ENCODE measurements at places on chromosomes 11 and 22.

DNA sequence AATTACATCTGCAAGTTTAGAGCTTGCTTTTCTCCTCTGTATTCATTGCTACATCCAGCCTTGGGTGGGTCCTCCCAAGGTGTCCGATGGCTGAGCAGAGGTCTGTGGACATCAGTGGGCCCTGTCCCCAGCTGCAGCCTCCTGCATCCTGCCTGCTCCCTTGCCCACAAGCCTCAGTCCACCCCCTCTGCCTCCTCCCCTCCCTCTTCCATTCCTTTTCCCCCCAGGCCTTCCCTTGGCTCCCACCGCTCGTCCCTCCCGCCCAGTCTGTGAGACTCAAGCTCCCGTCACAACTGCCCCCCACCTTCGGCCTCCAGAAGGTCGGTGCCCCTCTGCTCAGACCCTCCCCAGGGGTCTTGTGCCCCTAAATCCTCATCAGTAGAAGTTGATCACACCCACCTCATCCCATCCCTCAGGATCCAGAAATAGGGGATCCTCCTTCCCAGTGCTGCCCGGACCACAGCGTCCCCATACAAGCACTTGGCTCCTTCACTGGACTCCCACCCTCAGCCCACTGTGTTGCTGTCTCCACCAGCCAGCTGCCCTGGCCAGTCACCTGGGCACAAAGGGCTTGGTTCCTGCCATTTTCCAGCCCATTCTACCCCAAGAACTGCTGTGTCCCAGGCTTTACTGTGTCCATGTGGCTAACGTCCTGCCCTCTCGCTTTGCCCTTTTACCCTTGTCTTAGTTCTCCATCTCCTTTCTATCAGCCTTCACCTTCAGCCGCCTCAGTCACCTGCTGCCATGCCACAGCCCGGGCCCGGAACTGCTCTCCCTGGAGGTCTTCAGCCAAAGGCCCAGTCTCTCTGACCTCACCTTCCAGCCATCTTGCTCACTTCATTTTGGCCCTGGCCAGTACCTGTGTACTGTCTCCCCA, 2.2 kb upstream of the OMP start:
- DNase-seq: no peak

GRCh38 chr11:46725338-46726205, 6.6 kb downstream of the F2 start:
- no peak for DNase-seq

GRCh38 chr22:24119476-24119875, 61.8 kb upstream of the SUSD2 start:
- DNase-seq: no peak

DNA sequence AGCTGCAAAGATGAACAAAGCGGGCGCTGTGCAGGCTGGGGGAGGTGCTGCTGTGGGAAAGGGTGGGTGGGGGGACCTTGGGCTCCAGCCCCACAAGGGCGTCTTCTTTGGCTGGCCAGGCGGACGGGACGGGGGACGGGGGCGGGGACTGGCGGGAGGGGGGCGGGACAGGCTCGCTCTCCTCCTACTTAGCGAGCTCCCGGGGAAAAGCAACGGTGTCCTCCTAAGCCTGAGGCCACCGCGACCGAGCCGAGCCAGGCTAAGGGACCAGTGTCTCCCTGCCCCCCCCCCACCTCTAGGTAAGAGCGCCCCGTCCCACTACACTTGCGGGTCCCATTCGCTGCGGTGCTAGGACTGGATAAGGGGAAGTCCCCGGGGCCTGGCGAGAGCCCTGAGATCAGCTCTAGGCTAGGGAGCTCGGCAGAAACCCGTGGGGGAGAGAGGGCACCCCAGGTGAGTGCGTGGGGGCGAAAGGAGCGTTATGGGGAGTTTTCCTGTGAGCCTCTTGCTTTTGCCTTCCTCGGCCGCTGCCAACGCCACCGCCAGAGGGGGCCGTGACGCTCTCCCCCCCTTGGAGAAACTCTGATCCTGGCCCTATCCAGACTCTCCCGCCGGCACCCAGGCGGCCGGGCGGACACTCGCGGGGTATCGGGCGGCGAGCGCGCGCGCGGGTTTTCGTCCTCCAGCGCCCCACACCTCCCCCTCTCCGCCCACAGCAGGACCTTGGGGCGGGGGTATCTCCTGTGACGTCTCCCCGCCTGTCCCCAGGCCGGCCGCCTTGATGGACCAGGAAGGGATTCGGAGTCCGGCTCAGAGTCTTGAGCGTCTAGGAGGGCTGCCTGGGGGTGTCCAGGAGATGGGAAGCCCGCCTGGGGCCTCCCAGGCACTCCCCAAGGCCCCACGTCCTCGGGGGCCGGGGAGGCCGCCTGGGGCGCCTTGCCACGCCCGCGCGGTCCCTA, at the start of gene PHLDB1:
PHLDB1 (plus strand) TSS at position 215 of the 959 bp plus-strand sequence. CDS start 6,222 bp downstream, outside the sequence.
- DNase-seq: no peak

- no peak for DNase-seq
These were observed 61.9 kb downstream of the SMCO4 start for GRCh38 chr11:93481279-93481678.

DNA sequence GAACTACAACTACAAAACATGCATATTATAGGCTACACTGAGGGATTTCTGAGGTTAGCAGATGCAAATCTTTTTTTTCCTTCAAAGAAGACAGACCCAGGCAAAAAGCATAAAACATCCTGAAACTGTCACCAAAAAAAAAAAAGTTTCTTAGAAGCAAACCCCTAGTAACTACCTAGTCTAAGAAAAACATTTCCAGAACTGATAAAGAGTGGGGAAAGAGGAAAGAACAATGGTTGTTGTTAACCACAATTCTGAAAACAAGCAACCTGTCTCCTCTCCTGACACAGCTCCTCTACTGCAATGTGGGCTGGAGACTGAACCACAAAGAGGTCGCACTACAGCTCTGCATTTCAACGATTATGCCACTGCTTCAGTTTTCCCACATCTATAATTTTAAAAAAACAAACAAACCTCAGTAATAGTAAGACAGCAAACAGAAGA, 15.0 kb downstream of the DENND5A start:
- no peak for DNase-seq

DNA sequence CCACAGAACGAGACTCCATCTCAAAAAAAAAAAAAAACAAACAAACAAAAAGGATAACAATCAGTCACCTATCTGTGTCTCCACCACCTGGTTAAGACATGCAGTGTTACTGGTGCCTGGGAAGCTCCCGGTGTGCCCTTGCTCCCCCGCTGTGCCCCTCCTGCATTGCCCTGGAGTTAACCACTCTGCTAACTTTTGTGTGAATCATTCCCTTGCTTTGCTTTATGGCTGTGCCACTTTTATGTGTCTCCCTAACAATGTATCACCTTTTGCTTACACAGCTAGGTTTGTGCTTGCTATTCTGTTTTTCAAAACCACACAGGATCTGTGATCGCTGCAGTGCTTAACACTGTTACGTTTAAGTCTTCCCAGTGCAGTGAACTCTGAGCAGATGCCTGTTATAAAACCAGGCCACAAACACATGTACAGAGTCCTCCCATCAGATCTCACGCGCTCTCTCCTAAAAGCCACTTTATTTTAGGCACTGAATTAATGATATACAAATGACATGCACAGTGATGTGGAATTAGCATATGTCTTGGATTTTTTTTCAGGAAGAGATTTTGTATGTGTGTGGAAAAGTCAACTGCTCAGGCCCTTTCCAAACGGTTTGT, 69.9 kb downstream of the BUD13 start:
- no peak for DNase-seq

GRCh38 chr11:4146070-4146771, 51.6 kb downstream of the RRM1 start:
- no peak for DNase-seq

- no peak for DNase-seq
These were observed 36.0 kb downstream of the TECTA start for GRCh38 chr11:121137005-121137404.

- DNase-seq: no peak
These were observed 1295.8 kb downstream of the BRD1 start for GRCh38 chr22:48531761-48532435.

- DNase-seq: no peak
These were observed 24.4 kb upstream of the RFPL3 start for GRCh38 chr22:32333141-32333768.

DNA sequence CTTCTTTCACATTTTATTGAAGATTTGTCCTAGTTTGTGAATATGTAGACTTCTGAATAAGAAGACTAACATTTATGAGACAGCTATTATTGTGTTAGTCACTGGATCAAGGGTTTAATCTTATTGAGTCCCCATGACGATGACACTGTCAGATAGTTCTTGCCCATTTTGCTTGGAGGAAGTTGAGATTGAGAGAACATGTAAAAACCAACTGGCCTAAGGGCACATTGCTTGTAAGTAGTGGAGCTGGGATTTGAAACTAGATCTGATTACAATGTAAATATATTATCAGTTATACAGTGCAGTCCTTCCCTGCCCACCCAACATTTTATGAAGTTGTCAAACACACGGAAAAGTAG, 134.7 kb downstream of the HIPK3 start:
- no peak for DNase-seq

- no peak for DNase-seq
These were observed 95.0 kb upstream of the CD44 start for GRCh38 chr11:35043936-35044335.

DNA sequence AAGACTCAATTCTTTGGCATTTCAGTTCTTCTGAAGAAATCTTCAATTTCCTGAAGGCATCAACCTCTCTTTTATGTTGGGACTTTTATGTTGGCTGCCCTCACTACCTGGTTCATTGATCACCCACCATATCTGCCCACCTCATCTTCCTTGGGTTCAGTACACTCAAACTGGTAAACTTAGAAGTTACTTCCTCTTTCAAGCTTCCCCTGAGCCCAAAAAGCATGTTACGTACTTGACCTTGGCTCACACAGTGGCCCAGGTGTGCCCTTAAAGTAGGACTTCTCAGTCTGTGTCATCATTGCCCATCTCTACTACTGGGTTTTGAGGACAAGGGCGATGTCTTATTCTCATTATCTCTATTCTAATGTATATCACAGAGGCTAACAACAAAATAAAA, 86.1 kb downstream of the GRIA4 start:
- no peak for DNase-seq

- DNase-seq: no peak
These were observed 52.0 kb upstream of the DEPDC7 start for GRCh38 chr11:32963721-32964120.

GRCh38 chr11:116931206-116931953, 94.0 kb upstream of the APOA1 start:
- no peak for DNase-seq

- no peak for DNase-seq
These were observed 103.2 kb downstream of the ETS1 start for GRCh38 chr11:128484172-128484571.

GRCh38 chr22:39530692-39531331, 1.7 kb downstream of the RPS19BP1 start:
- DNase-seq: no peak

DNA sequence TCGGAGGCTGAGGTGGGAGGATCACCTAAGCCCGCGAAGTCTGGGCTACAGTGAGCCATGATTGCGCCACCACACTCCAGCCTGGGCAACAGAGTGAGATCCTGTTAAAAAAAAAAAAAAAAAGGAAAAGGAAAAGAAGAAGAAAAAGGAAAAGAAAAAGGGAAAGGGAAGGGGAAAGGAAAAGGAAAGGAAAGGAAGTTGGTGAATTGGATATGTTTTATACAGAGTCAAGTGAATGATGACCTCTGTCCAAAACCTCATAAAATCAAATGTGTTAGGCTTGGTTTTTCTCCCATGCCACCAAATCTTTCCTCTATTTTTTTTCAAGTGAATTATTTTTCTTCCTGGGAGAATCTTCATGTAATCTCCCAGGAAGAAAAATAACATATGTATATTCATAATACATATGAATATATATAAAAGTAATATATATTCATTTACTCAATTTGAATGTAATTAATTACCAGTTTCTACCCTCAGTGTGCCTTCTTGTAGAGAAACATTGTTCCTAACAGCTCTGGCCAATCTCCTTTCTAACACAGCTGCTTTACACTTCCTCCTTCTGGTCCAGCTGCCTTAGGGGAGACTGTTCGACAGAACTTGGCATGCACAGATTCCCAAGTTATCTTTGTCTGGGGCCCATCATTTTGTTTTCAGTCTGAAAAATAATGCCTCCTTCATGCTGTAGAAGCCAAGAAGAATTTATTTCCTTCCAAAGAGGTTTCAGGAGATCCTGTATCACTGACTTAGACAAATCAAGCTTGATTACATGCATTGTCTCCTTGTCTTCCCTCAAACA, 111.9 kb downstream of the CCDC34 start:
- no peak for DNase-seq

GRCh38 chr11:23755076-23755475, 741.8 kb upstream of the LUZP2 start:
- DNase-seq: no peak

DNA sequence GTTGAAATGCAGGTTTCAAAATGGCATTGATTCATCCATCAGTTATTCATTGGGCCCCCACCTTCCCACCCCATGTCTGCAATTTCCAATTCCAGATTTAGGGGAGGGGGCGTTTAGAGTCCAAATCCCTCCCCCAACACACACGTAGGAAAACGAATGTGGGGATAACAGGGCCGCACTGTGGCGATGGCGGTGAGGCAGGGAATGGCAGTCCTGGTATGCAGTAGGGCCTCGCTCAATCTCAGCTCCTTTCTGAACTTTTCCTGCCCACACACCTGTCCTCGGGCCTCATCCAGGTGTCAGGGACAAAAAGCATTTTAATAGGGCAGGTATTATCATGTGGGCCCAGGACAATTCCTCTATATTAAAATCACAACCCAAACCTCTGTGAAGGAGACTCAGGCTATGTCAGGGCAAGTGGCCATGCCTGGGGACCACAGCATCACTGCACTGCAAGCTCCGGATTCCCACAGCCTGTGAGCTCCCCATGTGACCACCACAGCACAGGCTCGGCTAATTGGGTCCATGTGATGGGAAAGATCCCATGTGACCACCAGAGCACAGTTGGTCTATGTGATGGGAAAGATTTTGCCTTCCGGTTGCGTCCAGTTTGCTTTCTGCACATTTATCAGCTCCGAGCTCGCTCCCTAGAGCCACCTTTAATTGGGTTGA, 44.5 kb downstream of the RTL6 start:
- no peak for DNase-seq

DNA sequence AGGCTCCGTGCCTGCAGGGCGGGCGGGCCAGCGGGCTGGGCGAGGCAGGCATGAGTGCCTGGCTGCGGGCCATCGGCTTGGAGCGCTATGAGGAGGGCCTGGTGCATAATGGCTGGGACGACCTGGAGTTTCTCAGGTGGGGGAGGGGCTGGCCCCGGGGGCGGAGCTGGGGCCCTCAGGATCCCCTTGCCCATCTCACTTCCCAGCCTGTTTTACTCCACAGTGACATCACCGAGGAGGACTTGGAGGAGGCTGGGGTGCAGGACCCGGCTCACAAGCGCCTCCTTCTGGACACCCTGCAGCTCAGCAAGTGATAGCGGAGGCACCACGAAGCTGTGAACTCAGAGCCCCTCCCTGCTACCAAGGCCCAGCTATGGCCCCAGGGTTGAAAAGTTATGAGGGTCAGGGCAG, 5.9 kb downstream of the PHOX2A start:
- no peak for DNase-seq

GRCh38 chr11:70029115-70029860, 48.8 kb upstream of the ANO1 start:
- DNase-seq: no peak

DNA sequence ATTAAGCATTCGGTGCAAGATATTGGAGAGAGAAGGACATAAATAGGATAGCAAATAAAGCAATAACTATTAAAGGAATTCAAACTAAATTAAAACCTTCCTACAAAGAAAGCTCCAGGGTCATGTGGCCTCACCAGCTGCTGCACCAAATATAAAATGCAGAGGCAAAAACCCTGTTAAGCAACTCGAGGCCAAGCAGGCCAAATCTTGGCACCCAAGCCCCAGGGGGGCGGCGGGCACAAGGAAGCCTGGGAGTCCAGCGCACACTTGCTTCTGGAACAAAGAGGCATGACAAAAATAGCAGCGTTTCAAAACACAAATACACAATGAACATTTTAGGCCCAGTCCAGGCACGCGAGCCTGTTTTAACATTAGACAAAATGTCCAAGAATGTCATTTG, 20.8 kb downstream of the KRTAP5-6 start:
- no peak for DNase-seq
